ENCODE measurements at places on chromosomes 7 and 10. TPM values are rescaled to one million over a fixed set of nuclear protein-coding genes. Genes with fewer than 3 reads are reported as not detected.

AFAP1L2 gene
- 0.05 TPM for total RNA-seq

CYP3A7 gene
- 0.30 TPM for total RNA-seq

OR2A5 gene
- total RNA-seq, result not detected

AKR1E2 gene
- total RNA-seq, result 22.6 TPM

CLRN3 gene
- not detected for total RNA-seq

RBP3 gene
- not detected for total RNA-seq

Measured in smooth muscle cell of the umbilical artery (primary cell).